Activated CD4-positive, alpha-beta T cell treated with anti-CD3 and anti-CD28 coated beads, Interleukin-2, amount 50 U/mL, for 1 hour (primary cell): ENCODE measurements at places on chromosomes 1 and 21.

- peak; percentile 46 for DNase-seq
Measured at GRCh38 chr1:184386312-184387068, at the start of gene C1orf21. Gene C1orf21, plus strand, starts transcription at chr1:184387029. Its CDS starts 90,481 bp downstream, at chr1:184477510.

- no peak for DNase-seq
Measured at GRCh38 chr1:47465605-47466004, 27.8 kb downstream of the FOXD2 start.

DNA sequence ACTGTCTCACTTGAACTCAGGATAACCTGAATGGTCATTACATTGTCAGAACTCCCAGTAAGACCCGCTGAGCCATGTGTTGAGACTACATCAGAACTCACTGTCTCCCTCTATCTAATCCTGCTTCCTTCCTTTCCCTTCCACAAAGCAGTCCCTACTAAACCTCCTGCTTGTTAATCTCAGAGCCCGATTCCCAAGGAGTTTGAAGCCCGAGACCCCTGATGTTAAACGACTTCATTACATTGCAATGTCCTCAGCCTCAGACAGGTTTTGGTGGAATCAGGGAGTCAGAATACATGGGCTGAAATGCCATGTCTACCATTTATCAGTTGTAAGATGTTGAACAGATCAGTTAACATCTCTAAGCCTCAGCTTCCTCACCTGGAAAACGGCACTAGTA is 682.4 kb downstream of the ADGRL2 start:
- no peak for DNase-seq

- DNase-seq, result peak; percentile 11
Measured at GRCh38 chr1:21573971-21574465, 64.8 kb downstream of the ALPL start.

- DNase-seq, result no peak
Measured at GRCh38 chr1:226133504-226134123, 52.9 kb downstream of the ACBD3 start.

DNA sequence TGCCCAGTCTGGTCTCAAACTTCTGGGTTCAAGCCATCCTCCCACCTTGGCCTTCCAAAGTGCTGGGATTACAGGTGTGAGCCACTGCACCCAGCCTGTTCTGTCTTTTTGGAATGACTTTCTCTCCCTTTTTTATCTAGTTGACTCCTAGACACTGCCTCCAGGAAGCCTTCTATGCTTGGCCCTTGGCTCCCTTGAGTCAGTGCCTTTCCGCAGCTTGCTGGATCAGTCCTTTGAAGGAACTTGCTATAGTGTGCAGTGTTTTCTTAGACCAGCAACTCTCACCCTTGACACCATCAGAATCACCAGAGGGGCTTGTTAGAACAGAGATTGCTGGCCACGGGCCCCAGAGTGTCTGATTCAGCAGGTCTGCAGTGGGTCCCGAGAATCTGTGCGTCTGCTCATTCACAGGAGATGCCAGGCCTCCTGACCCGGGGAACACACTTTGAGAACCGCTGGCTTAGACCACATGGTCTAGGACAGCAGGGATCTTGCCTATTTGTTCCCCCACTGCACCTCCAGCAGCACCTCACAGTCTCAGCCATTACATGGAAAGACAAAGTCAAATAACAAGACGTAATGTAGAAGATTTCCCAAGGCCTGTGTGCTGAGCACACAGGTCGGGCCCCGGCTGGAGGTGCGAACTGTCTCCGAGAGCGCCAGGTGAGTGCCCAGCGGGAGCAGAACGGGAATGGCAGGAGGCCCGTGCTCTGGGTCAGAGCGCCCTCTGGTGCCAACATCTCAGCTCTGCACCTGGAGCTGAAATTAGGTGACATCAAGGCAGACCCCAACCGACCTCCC is 27.4 kb upstream of the CTPS1 start:
- peak; percentile 53 for DNase-seq

- no peak for DNase-seq
Measured at GRCh38 chr1:21233490-21233889, 56.8 kb downstream of the ECE1 start.

DNA sequence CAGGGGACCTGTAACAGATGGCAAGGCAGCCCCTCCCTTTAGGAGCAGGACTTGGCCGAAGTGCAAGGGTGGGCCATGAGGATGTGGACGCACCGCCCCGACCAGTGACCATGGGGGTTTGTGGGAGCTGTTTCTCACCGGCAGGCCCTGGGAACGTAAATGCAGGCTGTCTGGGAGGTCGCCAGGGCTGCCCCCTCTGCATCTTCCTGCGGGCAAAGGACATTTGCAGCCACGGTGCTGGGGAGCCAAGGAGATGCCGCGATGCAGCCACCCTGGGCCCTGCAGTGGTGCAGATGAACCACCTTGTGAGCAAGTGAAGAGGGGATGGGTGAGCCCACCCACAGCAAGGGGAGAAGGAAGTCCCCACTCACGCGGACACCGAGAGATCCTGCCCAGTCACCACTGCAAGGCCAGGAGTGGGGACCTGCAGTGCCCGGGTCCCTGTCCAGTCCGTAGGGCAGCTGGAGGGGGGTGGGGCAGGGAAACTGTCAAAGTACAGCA is 121.1 kb downstream of the SIK1 start:
- DNase-seq, result no peak

DNA sequence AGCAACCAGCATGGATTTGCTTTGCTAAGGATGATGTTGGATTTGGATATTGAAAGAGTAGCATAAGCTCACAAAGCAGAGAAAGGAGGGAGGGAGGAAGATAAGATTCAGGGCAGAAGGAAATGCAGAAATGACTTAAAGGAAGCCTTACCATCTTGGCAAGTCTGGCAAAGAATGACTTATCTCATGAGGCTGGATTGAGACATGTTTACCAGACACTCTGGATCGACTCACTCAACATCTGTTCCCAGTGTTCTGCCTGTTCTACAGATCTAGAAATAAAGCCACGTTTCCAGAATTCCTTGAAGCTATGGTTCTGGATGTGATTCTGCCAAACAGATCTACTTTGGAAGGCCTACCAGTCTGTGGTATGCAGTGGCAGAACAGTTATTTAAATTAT is 38.8 kb upstream of the CTBS start:
- no peak for DNase-seq

GRCh38 chr1:214076708-214077065 is 88.9 kb downstream of the PROX1 start:
- DNase-seq, result no peak

GRCh38 chr21:34606621-34607020 is 8.3 kb downstream of the RCAN1 start:
- DNase-seq, result no peak

GRCh38 chr21:32921632-32922230 is 104.0 kb upstream of the OLIG2 start:
- peak; percentile 32 for DNase-seq

DNA sequence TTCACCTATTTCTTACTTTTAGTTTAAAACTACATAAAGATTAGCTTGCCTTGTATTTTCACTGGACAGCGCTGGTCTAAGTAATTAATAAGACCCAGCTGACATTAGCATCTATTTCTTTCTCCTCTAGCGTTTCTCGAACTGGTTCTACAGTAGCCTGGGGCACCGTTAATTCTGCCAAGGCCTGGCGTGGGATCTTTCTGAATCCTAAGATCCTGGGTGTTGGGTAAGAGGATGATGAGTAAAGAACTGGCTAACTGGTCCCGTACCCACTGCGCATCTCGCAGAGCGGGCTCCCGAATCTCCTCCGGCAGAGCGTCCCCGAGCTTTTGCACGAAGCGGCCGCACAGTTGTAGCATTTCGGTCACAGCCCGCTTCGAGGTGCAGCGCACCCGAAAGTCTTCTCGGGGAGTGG is 309 bp downstream of the NSL1 start:
- no peak for DNase-seq
